CD4-positive, alpha-beta T cell treated with Interleukin-6 at 100 ng/mL for 8 hours (primary cell): ENCODE measurements at places on chromosomes 7 and 10.
A peak's percentile ranks its signal among the peaks of the same experiment; 100 is the strongest.

- DNase-seq = no peak
Measured at GRCh38 chr7:89332026-89332425, 536.5 kb upstream of the TEX47 start.

DNA sequence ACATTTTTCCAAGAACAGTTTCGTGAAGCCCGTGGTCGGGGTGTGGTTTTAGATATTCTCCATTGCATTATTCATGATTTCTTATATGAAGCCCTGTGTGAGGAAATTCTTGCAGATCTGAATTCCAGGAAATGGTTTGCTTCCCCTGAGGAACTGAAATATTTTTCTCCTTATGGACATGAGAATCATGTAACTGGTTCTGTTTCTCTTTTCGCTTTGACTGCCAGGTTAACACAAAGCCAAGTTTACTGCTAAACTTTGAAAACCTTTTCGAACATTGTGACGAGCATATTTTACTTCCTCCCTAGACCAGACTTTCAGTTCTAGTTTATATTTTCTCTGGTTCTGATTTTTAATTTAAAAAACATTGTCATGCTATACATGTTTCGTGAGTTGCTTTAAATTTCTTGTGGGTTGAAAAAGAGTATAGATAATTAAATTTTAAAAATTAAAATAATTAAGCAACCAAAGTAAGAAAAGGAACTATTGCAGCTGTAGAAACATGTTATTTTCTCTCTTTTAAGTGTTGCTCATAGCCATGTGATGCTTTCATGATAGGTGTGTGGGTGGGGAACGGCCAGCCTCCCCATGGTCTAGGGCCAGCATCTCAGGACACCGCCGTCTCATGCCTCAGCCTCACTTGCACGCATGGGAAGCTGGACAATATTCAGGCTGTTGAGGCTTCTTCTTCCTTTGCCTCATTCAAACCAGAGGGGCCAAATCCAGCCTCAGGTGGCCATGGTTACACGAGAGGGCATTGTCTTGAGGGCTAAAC, 97.1 kb downstream of the CREB5 start:
- DNase-seq = no peak

- DNase-seq = no peak
Measured at GRCh38 chr7:116177009-116177408, 33.3 kb upstream of the TES start.

DNA sequence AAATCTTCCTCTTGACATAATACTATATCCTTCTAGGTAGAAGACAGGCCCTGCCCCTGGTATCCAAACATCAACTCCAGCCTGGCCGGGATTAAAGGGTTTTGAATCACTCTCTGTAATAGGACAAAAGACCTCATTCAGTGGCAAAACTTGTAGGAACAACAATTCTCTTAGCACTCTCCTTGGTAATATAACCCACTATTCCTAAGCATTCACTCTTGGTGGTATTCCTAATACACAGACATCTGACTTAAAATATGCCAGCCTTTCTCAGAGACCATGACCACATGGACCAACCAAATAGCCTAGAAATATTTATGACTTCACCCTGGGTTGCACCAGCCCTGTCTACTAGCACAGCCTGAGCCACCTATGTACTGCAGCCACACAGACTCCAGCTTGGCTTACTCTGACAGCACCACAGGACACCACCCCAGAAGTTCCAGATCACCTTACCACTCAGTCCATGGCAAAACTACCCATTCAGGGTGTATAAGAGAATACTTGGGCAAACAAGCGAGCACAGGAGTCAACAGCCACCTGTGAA, 244.9 kb upstream of the NEBL start:
- DNase-seq = no peak

DNA sequence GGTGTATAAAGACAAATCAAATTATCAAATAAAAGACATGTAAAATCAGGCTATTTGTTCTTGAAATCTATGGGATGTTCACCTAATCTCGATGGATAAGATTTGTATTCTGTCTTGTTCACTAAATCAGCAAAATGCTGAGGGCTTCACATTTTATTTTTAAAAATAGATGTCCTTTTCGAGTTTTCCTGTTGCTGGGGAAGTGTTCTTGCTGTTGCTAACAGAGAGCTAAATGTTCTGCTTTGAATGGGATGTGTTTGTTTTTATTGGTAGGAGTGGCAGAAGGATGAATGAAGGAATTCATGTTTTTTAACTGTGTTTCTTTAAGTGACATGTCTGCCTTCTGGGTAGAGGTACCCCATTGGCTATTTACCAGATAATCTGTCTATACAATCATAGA, 7.3 kb upstream of the SNX13 start:
- no peak for DNase-seq

DNA sequence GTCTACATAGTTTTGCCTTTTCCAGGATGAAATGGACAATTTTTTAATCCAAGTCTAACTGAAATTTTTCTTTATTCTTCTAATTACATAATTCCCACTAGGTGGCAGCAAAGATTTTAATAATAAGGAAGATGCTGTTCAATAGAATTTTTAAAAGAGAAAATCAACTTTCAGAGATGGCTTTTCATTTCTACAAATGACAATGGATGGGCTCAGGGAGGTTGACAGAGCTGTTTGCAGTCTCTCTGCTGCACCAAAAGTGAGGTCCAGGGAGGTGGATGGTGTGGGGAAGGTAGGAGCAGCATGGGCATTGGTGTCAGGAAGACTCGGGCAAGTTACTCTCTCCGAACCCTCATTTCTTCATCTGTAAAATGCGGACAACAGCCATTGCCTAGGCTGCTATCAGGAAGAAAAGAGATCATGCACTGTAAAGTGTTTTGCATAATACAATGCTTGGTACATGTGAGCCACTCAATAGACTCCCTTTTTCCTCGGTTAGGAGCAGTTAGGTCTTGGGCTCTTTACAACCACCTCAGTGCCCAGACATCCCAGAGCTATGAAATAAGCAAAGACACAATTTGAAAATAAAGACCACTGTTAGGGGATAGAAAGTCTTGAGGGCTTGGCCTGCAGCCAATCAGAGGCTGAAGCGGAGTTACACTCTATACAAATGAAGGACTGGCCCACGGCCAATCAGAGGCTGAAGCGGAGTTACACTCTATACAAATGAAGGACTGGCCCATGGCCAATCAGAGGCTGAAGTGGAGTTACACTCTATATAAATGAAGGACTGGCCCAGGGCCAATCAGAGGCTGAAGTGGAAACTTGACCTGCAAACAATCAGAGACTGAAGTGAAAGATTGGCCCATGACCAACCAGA, 107.1 kb downstream of the ABLIM1 start:
- peak; percentile 5 for DNase-seq

GRCh38 chr7:139960157-139960556, 102.6 kb downstream of the PARP12 start:
- DNase-seq = no peak

DNA sequence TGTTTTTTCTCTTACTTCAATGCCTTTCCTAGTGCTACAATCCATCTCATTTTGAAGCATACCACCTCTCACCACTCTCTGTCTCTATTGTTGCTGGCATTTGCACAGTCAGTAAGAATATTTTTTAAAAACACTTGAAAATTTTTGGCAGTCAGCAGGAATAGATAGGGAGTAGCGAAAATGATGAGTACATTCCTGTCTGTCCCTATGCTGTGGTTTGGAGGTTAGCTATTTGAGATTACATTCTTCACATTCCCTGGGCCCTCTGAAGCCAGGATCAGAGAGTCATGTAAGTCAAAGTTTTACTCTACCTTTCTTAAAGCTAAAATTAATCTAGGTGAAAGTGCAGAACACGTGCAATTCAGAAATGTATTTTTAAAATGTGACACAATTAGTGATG, 53.0 kb upstream of the MAGI2 start:
- DNase-seq = no peak

- DNase-seq = no peak
Measured at GRCh38 chr10:68604441-68604840, 44.3 kb downstream of the TET1 start.

DNA sequence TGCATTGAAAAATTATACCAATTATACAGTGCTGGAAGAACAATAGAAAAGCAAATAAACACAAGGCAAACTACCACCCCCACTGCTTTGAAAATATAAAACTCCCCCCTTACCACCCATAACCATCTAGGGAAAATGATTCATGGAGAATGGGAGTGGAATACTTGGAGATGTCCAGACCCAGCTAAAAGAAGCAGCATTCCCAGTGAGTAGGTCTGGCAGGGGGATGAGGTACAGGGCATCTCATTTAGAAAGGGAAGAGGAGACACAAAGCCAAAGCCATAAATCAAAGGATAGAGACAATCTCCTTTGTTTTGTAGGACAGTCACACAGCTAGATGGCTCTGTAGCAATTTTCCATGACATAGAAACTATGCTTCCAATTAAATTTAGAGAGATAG, 36.0 kb upstream of the DGKI start:
- DNase-seq = no peak

GRCh38 chr7:117017702-117018266, 64.5 kb downstream of the ST7 start:
- DNase-seq = no peak

GRCh38 chr7:154302380-154302779, 250.2 kb downstream of the DPP6 start:
- no peak for DNase-seq

GRCh38 chr10:114541081-114541796, 116.8 kb downstream of the ABLIM1 start:
- peak; percentile 81 for DNase-seq

- no peak for DNase-seq
Measured at GRCh38 chr7:24834128-24834798, 77.0 kb upstream of the GSDME start.

DNA sequence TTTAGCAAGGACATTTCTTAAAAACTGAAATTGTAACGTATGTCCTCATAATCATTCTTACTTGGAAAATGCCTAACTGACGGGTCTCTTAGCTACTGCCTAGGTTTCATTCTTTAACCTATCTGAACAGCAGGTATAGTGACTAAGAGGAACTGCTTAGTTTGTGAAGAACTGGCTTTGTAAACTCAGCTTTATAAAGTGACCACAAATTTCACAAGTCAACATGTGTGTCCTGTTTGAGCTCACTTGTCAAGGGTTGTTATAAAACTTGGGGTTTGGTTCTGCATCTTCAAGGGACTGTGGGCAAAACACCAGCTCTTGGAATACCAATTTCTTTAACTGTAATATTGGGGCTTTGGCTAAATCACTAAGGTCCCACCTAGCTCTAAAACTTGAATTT, 32.2 kb downstream of the MRPS33 start:
- DNase-seq = no peak

- peak; percentile 31 for DNase-seq
Measured at GRCh38 chr10:31321396-31321941, 2.5 kb downstream of the ZEB1 start.

DNA sequence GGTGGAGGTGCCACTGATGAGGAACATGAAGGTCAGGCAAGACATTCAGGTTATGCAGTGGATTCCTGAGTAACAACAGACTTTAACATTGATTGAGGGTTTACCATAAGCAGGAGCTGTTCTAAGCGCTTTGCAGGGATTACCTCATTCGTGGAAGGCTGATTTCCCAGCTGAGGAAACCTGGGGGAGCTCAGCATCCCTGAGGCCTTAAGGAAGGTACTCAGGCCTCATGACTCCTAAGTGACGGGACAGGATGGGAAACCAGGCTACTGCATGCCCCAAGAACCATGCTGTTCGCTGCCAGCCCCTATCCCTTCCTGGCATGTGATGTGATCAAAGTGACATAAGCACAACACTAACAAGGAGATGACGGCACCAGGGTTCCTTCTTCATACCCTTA, 143.6 kb upstream of the NFE2L3 start:
- no peak for DNase-seq

DNA sequence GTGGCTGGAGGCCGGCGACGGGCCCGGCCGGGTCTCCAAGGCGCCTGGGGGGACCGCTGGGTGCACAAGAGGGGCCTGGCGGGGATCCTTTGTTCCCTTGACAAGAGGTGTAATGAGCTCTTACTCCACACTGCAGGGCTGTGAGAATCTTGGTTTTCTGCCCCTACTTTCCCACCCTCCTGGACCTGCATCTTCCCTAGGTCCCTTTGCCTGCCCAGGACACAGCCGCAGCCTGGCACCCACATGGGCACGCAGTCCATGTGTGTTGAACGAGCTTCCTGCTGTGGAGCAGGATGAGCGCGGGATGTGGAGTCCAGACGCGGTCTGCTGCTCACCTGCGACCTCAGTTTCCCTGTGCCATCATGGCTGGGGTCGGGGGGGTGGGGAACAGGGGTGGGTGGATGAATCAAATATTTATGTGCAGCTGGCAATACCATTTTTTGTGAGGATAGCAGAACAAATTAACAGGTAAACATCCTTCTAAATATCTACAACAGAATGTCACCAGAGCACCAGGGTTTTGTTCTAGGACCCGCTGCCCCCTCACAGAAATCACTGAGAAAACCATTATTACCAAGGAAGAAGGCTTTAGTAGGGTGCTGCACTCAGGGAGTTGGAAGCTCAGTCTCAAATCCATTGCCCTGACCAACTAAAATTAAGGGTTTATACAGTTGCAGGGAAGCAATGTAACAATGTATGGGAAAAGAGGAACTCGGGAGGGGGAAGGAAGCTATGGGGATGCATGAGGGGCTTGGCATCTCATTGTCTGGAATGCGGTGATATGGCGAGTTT, 474 bp upstream of the NSMCE4A start:
- DNase-seq = no peak

DNA sequence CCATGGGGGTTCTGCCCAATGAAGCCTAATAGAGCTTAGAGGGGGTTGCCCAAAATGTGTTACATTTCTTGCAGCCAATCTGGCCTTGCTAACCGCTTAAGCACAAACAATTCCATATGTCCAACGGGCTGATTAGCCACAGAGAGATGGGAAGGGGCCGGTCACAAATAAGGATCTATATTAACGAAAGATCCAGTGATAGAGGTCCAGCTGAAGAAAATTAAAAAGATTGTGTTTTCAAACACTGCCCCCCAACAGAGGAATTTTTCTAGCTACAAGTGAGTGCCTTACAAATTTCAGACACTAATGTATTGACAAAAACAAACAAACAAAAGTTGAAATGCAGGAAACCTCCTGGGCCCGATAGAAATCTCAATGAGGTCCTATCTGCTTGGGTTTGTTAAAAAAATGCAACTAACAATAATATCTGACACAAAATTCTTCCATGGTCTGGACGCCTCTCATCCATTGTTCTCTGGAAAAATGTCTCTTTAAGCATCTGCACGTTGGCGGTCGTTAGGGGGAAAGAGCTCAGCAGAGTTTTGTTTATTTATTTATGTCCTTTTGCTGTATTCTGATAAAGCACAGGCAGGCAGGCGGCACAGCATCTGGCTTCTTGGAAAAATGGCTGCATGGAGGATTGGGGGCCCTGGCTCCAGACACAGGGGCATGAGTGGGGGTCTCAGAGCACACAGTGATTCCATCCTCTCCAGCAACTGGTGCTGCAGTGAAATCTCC, 402.0 kb downstream of the RPS24 start:
- DNase-seq = no peak
